ENCODE measurements at places on chromosomes 5 and 9.
A peak's percentile ranks its signal among the peaks of the same experiment; 100 is the strongest.

DNA sequence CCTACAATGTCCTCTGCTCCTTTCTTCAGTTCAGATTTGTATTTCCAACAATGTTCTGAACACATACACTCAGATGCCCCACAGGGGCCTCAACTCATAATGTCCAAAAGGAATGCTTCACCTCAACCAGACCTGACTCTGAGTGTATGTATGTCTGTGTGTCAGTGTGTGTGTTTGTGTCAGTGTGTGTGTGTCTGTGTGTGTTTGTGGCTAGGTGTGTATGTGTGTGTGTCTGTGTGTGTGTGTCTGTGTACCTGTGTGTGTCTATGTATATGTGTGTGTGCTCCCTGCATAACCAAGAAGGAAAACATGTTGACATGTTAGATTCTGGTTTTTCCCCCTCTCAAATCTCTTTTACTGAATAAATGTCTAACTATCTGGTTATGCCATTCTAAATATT lies 87.3 kb upstream of the PCSK1 start:
- DNase-seq = no peak

DNA sequence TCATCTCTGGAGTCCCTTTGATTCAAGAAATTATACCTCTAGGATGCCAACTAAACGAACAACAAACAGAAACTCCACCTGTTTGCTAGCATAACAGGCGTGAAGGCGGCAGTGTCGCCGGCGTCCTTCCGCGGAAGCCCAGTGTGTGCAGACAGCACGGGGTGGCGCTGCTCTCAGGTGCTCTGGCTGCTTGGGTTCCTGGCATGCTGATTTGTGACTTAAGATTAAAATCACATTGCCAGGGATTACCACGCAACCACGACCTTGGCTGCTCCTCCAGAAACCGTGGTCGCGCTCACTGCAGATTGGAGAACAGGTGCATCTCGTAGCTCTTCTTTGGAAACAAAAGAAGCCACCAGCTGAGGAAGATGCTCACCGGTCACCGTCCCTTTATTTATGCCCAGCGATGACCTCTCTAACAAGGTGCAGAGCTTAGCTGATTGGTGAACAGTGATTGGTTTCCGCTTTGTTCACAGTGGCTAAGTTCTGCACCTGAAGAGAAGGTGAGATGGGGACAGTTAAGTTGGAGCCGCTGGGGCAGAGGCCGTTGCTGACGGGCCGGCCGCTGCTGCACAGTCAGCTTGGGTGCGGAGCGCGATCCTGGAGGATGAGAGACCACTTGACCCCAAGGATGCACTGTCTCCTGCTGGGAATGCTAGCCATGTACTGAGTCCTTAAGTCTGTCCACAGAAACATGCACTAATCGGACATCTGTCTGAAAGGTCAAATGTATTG lies 232.3 kb downstream of the FANCC start:
- peak; percentile 86 for DNase-seq

GRCh38 chr9:69874301-69875060 lies 53.9 kb downstream of the CFAP95 start:
- DNase-seq = no peak

GRCh38 chr5:128965638-128966302 lies 482 bp downstream of the SLC27A6 start:
- no peak for DNase-seq

GRCh38 chr5:142770650-142771609 lies 753 bp downstream of the ARHGAP26 start:
- peak; percentile 32 for DNase-seq

- no peak for DNase-seq
Measured at GRCh38 chr5:38795986-38796741, 49.6 kb upstream of the OSMR start.

- peak; percentile 73 for DNase-seq
Measured at GRCh38 chr5:180330810-180331646, 22.1 kb downstream of the GFPT2 start.

DNA sequence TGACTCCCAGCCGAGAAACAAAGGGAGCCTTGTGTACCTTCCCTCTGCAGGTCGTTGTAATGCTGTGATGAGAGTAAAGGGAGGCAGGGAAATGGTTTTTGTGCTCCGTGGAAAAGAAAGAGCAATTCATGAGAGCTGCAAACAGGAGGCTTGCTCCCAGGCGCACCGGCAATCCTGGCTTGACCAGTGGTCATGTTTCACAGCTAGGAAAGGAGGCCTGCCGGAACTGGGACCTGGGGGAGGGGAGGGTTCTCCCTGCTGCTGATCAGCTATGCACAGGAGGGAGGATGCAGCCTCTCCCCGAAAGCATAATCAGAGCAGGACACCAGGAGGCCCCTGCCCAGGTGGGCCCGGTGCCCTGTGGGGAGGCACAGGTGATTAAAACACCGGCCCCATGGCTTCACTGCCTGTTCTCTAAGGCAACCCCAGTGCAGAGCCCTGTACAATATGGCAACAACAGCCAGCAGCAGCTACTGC lies 131.3 kb downstream of the ZDHHC21 start:
- no peak for DNase-seq

DNA sequence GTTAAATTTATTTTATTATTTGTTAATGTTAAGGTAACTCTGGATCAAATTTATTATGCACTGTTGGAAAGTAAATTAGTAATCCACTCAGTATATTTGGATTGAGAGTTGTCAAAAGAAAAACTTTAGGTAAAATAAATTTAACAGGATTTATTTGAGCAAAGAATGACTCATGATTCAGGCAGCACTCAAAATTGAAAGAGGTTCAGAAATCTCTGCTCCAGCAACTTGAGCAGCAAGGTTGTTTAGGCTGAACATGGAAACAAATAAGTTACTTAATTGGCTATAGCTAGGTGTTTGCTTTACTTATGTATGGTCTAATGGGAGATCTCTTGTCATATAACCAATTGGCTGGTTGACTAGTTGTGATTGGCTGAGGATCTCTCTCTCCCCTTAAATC lies 296.2 kb upstream of the EDIL3 start:
- DNase-seq = no peak

DNA sequence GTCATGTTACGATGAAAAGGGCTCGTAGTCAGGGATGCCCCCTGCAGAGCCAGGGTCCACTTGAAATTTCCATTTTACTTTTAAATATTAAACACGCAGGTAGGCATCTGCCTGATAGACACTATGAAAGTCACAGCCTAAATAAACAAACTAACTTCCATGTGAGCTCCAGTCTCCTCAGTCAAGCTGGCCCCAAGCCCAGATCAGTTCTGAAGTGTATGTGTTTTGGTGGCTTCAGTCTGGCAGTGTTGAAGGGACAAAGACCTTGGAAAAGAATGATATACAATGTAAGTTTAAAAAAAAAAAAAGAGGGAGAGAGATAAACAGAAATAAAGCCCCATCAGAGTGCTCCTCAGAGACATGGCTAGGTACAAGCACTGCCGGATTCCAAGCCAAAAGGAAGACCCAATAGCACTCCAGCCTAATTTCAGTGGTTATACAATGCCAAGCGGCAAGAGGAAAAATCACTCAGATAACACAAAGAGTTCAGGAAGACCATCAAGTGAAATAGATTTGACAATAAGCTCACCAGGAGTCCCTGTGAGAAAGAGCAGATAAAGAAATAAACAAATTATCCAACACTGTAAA lies 181.0 kb downstream of the BNC2 start:
- no peak for DNase-seq

- no peak for DNase-seq
Measured at GRCh38 chr5:31855134-31856040, 216.5 kb downstream of the PDZD2 start.

- DNase-seq = no peak
Measured at GRCh38 chr9:36301227-36301626, 43.0 kb upstream of the GNE start.

- no peak for DNase-seq
Measured at GRCh38 chr5:116651653-116652052, 77.0 kb upstream of the SEMA6A start.

DNA sequence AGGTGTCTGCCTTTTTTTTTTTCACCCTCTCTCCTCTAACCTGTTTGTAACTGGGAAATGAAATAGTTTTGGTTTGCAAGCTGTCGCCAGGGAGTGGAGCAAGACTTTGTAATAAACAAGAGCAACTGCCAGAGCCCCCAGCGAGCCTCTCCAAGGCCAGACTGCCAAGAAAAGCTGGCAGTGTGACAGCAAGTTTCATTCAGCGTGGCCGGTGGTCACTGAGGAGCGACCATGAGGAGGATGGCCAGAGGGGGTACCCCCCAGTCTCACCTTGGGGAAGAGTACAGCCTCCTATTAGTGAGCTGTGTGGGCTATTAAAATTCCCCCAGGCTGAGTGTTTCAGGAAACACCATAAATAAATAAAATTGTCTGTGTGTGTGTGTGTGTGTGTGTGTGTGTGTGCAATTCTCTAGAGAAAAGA lies 49.9 kb downstream of the ZFAND5 start:
- DNase-seq = peak; percentile 93

DNA sequence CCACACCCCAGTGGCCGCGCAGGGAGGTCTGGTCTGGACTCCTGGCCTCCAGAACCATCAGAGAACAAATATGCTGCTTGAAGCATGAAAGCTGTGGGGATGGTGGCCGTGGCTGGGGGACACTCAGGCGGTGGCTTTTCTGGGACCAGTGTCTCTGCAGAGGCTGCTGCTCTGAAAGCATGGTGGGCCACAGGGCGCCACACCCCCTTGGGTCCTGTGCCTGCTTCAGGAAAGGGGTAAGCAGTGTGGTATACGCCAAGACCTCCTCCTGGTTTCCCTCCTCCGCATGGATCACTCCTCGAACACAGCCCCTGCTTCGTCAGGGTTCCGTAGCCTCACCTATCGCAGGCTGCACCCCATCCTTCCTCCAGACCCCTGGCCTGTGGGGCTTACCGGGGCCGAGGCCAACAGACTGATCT lies 19.7 kb upstream of the TERT start:
- no peak for DNase-seq

GRCh38 chr9:37632479-37632878 lies 18.3 kb upstream of the FRMPD1 start:
- DNase-seq = no peak

DNA sequence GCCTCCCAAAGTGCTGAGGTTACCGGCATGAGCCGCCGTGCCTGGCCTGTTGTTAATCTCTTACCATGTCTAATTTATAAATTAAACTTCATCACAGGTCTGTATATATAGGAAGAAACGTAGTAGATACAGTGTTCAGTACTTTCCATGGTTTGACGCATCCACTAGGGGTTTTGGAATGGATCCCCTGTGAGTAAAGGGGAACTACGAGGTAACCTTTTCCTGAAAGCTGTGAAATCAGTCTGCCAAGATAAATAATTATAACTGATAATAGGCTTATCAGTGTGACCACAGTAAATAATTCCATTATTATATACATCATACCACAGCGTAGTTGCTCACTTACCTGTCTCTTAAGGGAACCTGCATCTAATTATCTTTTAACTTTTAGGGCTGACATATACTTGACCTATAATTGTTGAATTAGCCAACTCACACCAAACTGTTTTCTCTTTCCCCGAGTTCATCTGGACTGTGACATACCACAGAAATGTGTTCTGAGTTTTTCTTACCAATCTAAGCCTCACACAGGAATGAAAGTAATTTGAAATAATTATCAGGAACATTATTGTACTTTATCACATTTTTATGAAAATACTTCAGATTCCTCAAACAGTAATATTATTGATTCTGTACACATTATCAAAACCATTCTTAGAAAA lies 42.9 kb downstream of the DAPK1 start:
- no peak for DNase-seq

DNA sequence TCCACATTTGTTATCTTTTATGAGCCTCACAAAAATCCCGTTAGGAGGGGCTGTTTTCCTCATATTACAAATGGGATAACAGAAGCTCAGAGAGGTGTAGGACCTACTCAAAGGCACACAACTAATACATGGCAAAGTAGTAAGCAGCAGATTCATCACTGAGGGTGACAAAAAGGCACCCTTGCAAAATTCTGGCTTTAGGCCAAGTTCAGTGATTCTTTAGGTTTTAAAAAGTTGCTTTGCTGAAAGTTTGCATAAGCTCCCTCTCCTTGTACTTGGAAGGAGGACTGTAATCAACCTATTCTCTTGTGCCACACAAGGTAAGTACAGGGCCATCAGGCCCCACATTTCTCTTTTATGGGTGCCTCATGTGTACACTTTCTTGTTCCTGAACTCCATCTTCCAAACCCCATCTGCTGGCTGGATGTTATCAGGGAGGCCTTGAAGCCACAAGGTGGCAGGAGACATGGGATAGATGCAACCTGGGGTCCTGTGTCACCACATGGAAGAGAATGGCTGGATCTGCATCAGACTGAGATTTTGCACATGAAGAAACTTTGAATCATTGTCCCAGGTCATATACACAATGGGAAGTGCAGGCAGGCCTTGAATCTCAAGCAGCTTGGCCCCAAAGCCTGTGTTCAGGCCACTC lies 311.6 kb downstream of the MSX2 start:
- no peak for DNase-seq

- DNase-seq = no peak
Measured at GRCh38 chr5:81909677-81910076, 62.1 kb upstream of the ATG10 start.

GRCh38 chr9:126534431-126535186 lies 79.1 kb upstream of the LMX1B start:
- peak; percentile 43 for DNase-seq

DNA sequence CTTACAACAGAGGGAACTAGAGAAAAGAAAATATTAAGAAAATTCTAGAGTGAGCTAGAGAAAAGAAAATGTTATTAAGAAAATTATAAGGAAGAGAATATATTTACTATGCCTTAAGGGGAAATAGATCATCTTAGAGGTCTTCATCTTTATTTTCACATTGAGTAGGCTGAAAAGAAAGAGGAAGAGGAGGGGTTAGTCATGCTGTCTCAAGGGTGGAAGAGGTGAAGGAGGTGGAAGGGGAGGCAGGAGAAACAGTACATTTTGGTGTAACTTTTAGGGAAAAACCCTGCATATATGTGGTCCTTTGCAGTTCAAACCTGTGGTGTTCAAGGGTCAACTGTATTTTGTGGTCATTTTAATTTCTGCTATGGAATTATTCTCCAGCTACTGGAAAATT lies 46.6 kb downstream of the PPIP5K2 start:
- DNase-seq = no peak

DNA sequence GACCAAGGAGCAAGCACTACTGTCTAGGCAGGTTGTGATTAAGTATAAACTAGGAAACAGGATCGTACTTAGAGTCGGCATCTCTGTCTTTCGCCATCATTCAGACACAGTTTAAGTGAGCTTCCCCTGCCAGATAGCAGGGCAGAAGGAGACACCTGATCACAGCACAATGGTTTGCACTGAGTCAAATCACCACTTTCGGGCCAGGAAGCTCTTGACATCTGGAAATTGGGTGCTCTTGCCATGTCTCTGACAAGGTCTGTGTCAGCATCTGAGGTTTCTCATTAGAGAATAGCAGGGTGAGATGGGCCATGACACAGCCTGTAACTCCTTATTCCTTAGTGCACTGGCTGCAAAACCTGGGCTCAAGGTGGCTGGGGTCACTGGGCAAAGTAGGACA lies 8.3 kb downstream of the ADRB2 start:
- no peak for DNase-seq

GRCh38 chr5:54315736-54316528 lies 5.6 kb upstream of the ARL15 start:
- DNase-seq = no peak
